Motor neuron (in vitro differentiated cells): ENCODE measurements at places on chromosomes 2 and 18. TPM values are rescaled to one million over a fixed set of nuclear protein-coding genes. Genes with fewer than 3 reads are reported as not detected.

MTLN gene
- total RNA-seq, result 37.4 and 38.9 TPM in 2 replicates

FABP1 gene
- total RNA-seq, result 0.23 TPM in 1 of 2 replicates, not detected in the other

HK2 gene
- 11.3 and 24.8 TPM in 2 replicates for total RNA-seq

NCKAP5 gene
- total RNA-seq, result 6.4 and 6.9 TPM in 2 replicates

VWC2L gene
- 0.64 and 0.73 TPM in 2 replicates for total RNA-seq

COL4A3 gene
- 0.28 and 0.58 TPM in 2 replicates for total RNA-seq

HDLBP gene
- total RNA-seq, result 422 and 433 TPM in 2 replicates

DCDC2C gene
- not detected in 2 replicates for total RNA-seq

POTEC gene
- total RNA-seq, result 1.9 and 2.5 TPM in 2 replicates

ALLC gene
- 0.13 and 0.14 TPM in 2 replicates for total RNA-seq

MOGAT1 gene
- not detected in 2 replicates for total RNA-seq

TRIM43 gene
- 0.27 and 0.42 TPM in 2 replicates for total RNA-seq

HNMT gene
- 1.1 and 1.2 TPM in 2 replicates for total RNA-seq

TUBA3E gene
- 0.11 and 0.19 TPM in 2 replicates for total RNA-seq

TIA1 gene
- total RNA-seq, result 185 and 195 TPM in 2 replicates

BCL11A gene
- total RNA-seq, result 0.66 and 0.92 TPM in 2 replicates

DPYSL5 gene
- 98.8 and 101 TPM in 2 replicates for total RNA-seq

CCT4 gene
- total RNA-seq, result 152 and 155 TPM in 2 replicates

TRABD2A gene
- total RNA-seq, result 0.76 and 7.1 TPM in 2 replicates

MC4R gene
- not detected in 2 replicates for total RNA-seq

UNC80 gene
- total RNA-seq, result 4.1 and 4.6 TPM in 2 replicates

CENPA gene
- 0.81 and 1.3 TPM in 2 replicates for total RNA-seq
